ENCODE measurements at places on chromosomes 6 and 20. TPM values are rescaled to one million over a fixed set of nuclear protein-coding genes. Genes with fewer than 3 reads are reported as not detected.

The STAU1 gene
- 78.2 TPM for polyA plus RNA-seq

The CLIC5 gene
- not detected for polyA plus RNA-seq

The LY6G6D gene
- not detected for polyA plus RNA-seq

The FRMD1 gene
- not detected for polyA plus RNA-seq

The AP5S1 gene
- polyA plus RNA-seq: 20.5 TPM

The SAMD3 gene
- polyA plus RNA-seq: 0.73 TPM

Measured in GM23248 (cell line).